Stimulated activated CD4-positive, alpha-beta T cell treated with anti-CD3 and anti-CD28 coated beads, Interleukin-2, amount 100 ng/mL, for 48 hours (primary cell): ENCODE measurements at places on chromosomes 3 and 15.

DNA sequence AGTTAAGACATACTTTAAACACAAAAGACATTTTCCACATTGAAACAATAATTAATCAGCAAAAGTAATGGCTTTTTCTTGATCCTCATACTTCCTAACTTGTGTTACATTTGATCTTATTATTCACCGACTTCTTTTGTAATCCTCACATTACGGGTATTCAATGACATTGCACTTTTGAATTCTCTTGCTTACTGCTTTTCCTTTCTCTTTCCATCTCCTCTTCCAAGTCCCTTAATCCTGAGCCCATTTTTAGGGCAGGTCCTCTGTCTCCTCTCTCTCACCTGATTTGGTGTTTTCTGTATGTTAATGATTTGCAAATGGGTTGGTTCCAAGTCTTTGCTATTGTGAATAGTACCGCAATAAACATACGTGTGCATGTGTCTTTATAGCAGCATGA lies 48.5 kb upstream of the RAP2B start:
- no peak for DNase-seq

DNA sequence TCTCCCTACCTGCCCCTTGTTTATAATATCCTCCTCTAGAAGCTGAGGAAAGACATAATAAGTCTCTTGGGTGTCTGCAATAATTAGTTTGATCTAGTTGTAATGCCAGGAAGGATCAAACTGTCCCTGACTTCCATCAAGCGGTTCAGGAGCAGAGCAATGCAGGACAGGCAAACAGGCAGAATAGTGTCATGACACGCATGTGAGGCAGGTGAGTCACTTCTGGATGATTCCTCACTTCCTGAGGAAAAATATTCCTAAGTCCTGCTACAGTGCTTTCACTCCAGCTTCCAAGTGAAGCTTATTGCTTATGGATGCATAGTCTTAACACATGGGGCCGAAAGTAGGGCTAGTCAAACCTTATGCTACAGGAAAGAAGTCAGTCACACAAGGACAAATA lies 85.8 kb downstream of the GREM1 start:
- no peak for DNase-seq

- no peak for DNase-seq
These were observed 24.1 kb upstream of the SLC6A1 start for GRCh38 chr3:10968401-10968800.

DNA sequence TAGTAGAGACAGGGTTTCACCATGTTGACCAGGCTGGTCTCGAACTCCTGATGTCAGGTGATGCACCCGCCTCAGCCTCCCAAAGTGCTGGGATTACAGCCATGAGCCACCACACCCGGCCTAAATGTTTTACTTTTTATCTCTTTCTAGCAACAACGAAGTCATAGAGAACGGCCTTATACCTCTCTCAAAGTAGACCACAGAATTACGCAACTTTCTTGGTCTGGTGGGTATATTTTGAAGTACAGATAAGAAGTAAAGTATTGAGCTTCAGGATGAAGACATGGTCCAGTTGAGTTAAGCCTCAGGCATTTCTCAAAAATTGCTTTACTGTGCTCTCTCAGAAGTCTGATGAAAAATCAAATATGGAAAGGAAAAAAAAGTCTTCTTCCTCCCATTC lies 30.6 kb downstream of the FAM240A start:
- DNase-seq, result no peak

DNA sequence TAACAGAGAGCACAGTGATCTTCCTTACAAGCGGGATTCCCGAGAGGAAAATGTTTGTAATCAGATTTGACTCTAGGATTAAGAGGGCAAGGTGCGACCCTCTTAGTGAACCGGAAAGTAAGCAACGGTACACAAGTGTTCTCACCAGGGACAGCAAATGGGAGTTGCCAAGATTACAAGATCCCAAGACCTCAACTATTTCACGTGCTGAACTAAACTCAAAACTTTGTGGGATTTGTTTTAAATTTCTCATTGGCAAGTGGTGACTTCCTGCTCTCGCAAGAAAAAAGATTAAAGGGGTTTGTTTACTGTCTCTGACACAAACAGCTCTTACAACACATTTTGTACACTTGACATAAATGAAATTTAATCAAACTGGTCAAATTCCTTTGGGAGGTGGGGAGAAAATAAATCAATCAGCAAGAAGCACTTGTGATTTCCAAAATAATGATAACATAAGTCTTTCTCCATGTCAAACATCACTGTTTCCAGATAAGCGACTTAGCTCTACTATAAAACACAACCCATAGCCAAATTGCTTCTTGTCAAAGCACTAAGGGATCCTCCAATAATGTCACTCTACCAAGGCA lies 2.2 kb upstream of the PGPEP1L start:
- DNase-seq, result no peak

GRCh38 chr3:7209098-7209497 lies 348.2 kb downstream of the GRM7 start:
- DNase-seq, result no peak

DNA sequence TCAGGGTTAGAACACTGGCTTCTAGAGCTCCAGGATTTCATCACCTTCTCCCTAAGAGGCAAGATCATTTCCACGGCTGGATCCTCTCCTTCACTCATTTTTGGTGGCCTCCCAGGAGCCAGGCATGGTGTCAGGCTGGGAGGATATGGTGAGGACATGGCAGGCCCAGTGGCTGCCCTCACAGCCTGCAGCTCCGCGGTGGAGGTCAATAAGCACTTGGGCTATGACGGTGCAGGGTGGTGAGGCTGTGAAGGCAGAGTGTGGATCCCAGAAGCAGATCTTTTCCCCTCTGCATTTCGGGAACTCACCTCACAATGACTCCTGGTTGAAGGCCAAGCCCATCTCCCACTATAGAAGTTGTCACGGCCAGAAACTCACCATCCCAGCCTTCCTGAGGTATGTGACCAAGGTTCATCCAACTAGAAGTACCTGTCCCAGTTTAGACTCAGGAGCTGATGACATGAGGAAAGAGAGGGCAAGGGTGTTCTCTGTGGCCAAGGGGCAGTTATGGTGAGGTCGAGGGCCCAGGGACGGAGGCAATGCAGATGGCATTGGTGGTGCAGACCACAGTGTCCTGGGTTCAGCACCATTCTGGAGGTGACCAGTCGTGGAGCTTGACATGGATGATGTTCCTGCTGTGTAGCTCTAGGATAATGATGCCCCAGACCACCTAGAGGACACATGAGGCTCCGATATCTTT lies 100.1 kb upstream of the SMAD3 start:
- DNase-seq, result no peak

DNA sequence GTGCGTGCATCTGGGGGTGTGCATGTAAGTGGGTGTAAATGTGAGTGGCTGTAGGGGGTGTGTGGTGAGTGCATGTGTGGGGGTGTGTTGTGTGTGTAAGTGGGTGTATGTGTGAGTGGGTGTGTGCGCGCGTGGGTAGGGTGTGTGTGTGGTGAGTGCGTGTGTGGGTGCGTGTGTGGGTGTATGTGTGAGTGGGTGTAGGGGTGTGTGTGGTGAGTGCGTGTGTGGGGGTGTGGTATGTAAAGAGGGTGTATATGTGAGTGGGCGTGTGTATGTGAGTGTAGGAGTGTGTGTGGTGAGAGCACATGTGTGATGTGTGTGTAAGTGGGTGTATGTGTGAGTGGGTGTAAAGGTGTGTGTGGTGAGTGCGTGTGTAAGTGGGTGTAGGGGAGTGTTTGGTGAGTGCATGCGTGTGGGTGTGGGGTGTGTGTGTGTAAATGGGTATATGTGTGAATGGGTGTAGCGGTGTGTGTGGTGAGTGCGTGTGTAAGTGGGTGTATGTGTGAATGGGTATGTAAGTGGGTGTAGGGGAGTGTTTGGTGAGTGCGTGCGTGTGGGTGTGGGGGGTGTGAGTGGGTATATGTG lies 916 bp upstream of the CPN2 start:
- DNase-seq, result no peak

DNA sequence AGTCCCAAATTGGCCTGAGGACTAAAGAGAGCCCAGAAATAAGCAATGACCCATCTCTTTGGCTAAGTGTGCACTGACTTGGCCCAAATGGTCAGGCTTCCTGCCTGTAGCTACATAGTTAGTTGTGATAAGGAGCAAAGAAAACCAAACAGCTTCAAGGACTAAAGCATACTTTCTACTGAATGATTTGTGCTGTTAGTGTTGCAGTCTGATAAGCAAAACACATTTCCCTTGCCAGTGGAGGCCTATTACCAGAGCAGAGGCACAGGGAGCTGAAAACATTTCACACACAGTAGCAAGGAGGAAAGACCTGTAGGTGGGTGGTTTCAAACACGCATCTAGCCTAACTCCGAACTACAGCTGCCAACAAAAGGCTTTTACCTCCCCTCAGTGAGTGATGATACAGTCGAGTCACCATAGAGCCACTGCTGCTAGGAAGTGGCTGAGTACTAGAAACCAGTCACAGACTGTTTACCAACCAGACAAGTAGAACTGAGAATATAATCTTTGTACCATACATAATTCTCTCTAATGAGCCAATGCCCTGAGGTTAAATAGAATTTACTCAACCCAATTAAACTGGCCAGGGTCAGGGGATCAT lies 222.3 kb upstream of the THBS1 start:
- no peak for DNase-seq

DNA sequence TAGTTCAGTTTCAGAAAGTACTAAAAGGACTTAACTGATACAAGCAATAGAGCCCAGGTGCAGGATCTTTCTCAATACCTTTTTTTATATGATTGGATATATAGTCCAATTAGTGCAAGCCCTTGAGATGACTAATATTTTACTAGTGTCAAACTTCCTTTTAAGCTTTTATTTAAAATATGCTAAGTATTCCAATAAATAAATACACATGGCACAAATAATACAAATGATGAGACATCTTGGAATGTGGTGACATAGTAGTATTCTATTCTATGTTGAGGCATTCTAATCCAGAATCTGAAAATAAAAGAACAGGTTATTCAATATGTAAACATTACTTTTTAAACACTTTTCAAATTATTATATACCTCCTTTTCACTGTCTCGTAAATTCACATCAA lies 670.0 kb downstream of the SI start:
- DNase-seq, result no peak

- no peak for DNase-seq
These were observed 221.5 kb downstream of the ZIC4 start for GRCh38 chr3:147184794-147185193.

GRCh38 chr3:113574213-113574612 lies 41.9 kb downstream of the SIDT1 start:
- no peak for DNase-seq

DNA sequence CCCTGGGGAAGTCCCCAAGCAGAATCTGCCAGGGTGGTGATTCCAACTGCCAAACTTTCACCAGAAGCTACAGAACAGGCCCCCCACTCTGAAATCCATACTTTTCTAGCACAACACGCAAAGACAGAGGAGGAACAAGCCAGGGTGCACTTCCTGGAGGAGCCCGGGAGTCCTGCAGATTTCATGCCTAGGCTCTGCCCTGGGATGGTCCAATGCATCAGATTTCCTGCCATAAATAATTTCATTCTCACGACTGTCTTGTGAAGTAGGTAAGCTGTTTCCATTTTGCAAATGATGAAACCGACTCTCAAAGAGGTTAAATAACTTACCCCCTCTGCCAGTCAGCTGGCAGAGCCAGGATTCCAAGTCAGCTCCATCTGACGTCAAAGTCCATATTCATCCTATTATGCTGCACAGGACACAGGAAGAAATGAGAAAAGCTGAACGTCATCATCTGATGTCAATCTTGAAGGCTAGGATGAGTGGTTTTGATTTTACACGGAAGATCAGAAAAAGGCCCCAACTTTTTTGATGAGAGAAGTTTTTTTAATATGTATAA lies 134.8 kb upstream of the IGF1R start:
- no peak for DNase-seq

DNA sequence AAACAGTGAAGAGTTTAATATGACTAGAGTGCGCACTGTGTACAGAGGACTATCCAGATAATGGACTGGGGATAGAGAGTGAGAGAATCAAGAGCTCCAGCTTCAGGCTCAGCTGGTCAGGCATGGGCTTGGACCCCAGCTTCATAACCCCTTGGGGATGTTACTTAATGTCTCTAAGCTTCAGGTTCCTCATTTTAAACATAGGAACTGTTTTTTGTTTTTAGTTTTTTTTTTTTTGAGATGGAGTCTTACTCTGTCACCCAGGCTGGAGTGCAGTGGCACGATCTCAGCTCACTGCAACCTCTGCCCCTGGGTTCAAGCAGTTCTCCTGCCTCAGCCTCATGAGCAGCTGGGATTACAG lies 9.9 kb upstream of the BRPF1 start:
- no peak for DNase-seq

GRCh38 chr15:60804986-60805949 lies 326.3 kb upstream of the ICE2 start:
- no peak for DNase-seq

- DNase-seq, result no peak
These were observed 45.1 kb downstream of the TNIK start for GRCh38 chr3:171415070-171415469.

- DNase-seq, result no peak
These were observed 266.4 kb downstream of the GABRG3 start for GRCh38 chr15:27237319-27237939.

GRCh38 chr3:164677317-164677716 lies 401.0 kb downstream of the SI start:
- no peak for DNase-seq
